ENCODE measurements at places on chromosomes 5 and 9.

DNA sequence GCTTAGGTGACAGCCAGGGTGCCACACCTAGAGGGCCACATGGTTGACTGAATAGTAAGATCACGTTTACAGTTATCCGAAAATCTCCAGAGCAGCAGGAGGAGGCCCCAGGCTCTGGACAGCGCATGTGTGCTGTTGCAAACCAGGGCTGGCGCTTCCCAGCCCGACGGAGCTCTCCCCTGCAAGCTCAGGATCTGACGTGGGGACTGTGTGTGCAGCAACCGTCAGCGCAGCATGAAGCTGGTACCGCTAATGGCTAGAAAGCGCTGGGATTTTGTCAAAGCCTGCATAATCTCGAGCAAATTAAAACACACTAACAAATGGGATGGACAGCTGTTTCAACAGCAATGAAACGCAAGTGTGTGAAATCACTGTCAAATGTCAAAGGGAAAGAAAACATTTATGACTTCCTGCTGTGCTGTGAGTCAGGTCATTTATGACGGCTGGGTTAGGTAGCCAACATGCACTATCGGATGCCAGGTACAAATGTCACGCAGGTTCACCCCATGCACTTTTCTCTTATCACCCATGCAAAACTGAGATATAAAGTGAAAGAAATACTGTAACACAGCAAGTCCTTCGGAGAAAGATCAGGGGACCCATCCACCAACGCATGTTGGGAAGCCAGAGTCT lies 7.5 kb downstream of the SURF4 start:
- no peak for DNase-seq

DNA sequence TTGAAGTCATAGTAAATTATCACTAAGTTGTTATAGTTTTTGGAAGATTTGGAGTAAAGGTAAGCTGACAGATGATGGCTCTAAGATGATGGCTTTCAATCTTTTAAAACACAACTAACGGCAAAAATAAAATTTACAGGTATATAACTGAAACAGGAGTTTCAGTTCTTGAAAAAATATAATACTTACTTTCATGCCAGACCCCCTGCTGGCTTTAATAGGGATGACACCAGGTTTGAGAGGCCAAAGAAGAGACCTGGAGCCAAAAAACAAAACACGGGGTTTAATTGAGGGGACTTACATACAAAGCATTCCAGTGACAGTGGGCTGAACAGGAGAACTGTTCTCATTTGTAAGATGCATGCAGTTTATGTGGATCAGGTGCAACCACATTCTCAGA lies 301.7 kb upstream of the PCSK5 start:
- DNase-seq = no peak

DNA sequence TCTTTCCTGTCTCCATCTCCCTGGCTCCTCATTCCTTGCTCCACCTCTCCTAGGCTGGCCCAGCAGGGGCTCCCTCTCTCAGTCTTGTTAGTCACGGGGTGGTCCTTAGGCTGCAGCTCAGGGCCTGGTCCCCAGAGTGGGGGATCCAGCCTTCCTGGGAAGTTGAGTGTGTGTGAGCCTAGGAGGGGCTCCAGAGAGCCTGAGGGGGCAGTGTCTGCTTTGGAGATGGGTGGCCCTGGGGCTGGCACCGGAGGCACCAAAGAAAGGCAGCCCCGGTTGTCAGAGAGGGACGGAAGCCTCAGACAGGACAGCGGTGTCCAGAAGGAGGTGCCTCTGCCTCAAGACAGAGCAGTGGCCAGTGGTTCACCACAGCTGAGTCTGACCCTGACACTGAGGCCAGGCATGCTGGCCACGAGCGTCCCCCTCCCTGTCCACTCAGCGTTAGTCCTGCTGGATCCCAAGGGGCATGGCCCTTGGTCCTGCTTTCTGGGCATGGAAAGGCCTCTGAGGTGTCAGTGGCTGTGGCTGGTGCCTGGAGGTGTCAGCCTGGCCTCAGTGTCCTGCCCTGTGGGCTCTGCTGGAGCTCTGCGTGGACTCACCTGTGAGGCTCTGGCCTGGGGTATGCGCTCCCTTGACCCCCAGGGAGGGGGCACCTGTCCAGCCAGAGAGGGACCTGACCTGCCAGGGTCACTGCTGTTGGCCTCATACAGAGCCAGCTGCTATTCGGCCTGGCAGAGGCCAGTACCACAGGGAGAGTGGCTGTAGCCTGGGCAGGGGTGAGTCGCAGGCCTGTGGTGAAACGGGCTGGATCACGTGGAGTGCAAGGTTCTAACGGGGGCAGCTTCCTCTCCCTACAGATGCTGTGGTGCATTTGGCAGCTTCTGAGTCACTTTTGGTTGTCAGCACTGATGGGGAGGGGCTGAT lies 130.6 kb downstream of the CACNA1B start:
- DNase-seq = no peak

DNA sequence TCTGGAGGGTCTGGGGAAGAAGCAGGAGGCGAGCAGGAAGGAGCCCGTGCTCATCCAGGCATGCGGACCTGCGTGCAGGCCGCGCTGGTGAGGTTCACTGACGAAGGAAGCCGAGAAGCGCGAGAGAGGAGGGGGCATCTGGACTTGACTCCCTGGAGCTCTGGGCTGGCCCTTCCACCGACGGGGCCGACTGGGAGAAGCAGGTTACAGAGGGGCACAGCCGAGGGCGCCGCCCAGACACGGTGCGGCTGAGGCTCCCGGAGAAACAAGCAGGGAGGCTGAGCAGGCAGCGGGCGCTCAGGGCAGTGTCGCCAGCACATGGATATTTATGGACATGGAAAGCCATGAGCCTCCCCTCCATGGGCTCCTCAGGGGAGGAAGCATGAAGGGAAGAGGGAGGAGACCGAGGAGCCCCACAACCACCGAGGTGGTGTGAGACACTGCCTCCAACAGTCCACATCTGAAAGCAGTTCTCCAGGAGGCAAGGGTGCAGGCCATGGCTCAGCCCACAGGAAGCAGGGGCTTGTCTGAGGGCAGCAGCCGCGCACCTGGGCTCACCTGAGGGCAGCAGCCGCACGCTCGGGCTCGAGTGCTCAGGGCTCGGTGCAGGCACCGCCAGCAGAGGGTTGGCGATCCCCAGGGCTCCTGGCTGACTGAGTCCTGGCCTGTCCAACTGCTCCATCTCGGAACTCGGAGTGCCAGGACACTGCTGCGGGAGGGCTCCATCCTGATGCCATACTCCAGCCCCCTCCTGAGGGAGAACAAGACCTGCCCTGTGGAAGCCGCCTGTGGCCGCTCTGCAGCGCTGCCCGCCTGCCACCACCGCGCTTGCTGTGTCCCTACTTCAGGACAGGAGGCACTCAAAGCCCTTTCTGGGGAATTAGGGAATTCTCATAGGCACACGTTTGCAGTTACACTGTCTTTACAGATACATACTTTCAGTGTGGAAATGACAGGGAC lies 15.7 kb upstream of the INPP5E start:
- DNase-seq = no peak

GRCh38 chr5:121872856-121873255 lies 21.2 kb downstream of the FTMT start:
- DNase-seq = no peak

- DNase-seq = no peak
Measured at GRCh38 chr9:93244510-93245436, 60.8 kb downstream of the WNK2 start.

DNA sequence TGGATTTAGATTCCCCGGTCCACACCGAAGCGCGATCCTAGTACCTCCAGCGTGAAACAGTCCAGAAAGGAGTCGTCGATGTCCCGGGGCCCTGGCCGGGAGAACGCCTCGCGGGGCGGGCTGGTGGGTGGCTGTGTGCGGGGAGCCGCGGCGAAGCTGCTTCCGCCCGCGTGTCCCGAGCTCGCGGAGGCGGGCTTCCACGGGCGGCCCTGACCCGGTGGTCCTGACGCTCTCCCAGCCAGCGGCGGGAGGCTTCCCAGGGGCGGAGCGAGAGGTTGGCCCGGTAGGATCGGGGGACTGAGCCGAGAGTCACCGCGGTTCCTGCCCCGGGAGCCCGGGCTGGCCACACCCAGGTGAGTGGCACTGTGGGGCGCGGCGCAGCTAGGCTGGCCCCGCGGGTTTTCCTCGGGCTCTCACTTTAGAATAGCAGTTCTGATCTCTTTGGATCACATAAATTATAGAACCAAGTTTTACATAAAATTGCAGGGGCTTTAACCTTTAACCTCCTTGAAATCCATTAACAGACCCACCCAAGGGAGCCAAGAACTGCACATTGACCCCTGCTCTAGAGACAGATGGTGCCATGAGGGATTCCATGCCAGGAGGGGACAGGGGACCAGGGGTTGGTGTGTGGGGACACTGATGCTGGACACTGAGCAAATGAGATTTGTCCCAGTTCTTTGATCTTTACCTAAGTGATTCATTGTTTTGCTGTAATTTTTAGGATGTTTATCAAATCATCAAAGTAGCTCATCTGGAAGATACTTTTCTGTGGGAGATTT lies 29.2 kb upstream of the IL31RA start:
- DNase-seq = peak; percentile 12

GRCh38 chr5:2749514-2750025 lies 1.9 kb downstream of the IRX2 start:
- DNase-seq = no peak

DNA sequence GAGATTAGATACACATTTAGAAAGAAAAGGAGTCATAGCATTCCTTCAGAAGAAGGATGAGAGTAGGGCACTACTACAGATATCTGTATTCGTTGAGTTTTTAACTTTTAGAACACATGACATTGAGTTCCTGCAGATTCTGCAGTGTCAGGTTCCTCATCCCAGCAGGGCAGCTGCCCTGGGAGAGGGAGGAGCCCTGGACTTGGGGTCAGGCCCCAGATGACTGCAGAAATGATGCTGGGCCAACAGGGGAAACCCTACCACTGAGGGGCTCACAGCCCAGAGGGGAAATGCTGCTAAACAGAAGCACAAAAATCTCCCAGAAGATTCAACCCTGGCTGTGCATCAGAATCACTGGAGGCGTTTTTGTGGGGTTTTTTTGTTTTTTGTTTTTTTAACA lies 68.9 kb upstream of the TAF1L start:
- DNase-seq = no peak

Measured in stimulated activated CD4-positive, alpha-beta T cell treated with anti-CD3 and anti-CD28 coated beads, Interleukin-2, amount 100 ng/mL, for 24 hours (primary cell).